ENCODE measurements at places on chromosomes 5 and 9.

GRCh38 chr5:134041570-134042411, 37.0 kb upstream of the VDAC1 start:
- DNase-seq = no peak

DNA sequence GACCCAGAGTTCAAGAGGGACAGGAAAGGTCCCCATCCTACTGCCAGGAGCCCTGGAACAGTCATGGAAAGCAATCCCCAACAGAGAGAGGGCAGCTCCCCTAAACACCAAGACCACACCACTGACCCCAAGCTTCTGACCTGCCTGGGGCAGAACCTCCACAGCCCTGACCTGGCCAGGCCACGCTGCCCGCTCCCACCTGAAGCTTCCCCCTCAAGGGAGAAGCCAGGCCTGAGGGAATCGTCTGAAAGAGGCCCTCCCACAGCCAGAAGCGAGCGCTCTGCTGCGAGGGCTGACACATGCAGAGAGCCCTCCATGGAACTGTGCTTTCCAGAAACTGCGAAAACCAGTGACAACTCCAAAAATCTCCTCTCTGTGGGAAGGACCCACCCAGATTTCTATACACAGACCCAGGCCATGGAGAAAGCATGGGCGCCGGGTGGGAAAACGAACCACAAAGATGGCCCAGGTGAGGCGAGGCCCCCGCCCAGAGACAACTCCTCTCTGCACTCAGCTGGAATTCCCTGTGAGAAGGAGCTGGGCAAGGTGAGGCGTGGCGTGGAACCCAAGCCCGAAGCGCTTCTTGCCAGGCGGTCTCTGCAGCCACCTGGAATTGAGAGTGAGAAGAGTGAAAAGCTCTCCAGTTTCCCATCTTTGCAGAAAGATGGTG, 31.6 kb downstream of the CD180 start:
- DNase-seq = no peak

- no peak for DNase-seq
Measured at GRCh38 chr5:108420755-108421154, 38.9 kb upstream of the FBXL17 start.

- no peak for DNase-seq
Measured at GRCh38 chr5:111853748-111854147, 96.8 kb upstream of the NREP start.

DNA sequence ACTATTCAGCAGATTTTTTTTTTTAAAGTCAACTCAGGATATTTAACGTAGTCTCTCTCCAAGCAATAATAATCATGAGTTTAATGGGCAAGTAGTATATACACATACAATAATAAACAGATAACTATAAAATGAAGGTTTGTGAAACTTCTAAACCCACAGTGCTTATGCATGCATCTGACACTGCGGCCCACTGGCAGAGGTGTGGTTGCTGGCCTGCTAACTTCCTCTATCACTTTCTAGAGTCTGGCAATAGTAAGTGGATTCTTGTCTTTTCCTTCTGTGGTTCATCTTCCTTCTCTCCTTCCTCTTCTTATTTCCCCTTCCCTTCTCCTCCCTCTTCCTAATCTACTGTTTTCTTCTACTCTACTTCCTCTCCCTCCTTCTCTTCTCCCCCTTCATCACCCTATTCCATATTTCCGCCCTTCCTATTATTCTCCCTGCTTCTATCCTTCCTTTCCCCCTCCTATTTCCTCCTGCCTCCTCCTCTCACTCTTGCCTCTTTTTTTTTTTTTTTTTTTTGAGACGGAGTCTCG, 18.6 kb upstream of the AGXT2 start:
- no peak for DNase-seq

DNA sequence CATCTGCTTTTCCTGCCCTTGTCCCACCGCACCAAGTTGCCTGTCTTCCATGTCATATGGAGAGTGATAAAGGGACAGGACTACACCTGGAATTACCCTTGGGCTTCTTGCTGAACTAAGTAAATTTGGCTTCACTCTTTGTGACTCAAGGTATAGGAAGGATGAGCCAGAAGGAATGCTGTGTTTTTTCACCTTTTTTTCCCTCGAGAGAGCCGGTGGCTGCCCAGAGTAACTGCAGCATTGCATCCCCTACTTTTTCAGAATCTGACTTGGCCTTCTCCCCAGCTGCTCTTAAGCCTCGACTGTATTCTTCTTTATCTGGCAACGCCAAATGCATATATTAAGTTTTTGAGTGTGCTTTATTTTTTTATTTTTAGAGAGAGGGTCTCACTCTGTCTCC, 38.4 kb downstream of the RCL1 start:
- no peak for DNase-seq

DNA sequence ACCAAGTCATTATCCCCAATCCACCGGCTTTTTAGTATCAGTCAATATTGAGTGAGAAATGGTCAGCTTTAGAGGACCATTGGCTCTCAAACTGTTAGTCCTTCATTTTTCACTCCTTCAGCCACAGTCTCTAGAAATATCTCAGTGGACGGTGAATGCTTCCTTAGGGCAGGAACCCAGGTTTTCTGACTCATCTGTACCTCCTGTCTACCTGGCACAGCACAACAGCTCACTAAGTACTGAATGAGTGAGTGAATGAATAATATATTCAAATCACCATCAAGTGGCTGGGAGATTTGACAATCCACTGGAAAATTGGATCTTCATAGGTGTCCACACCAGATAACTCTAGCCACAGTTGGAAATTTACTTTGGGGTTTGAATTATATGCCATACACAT, 609.5 kb upstream of the CLINT1 start:
- DNase-seq = no peak

GRCh38 chr5:169649486-169649885, 12.4 kb downstream of the DOCK2 start:
- DNase-seq = no peak

DNA sequence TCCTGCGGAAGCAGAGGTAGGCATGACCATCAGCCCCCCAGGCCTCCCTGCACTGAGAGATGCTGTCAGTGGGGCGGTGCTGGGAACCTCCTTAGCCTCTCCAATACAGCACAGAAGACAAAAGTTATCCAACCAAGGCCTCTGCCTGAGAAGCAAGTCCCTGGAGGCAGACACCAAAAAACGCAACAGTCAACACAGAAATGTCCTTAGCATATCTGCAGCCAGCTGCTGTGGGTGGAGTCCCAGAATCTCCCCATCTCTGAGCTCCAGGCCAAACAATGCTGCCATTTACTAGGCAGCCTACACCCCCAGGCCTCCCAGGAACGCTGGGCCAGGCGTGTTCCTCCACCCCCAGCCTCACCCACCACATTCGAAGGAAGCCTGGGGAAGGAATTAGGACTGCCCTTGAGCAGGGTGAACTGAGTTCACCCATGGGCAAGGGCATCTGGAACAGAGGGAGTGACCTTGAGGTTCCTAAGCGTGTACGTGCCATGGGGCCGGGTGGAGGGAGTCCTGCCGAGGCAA, 43.7 kb downstream of the STK10 start:
- no peak for DNase-seq

DNA sequence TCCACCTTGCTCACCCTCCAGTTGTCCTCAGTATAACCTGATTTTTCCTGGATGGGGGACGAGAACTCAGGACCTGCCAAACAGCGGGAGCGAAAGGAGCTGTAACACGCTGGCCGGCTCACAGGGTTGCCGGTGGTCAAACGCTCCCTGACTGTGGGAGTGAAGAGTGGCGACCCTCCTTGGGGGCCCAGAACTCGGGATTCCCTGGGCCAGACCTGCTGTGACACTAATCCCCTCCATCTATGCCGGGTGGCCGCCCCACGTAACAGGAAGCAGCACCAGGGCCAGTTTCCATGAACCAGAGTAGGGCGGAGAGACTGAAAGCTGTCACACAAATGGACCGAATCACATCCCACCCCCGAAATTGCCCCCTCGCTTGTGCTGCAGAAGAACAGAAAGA, 1809.2 kb upstream of the ACO1 start:
- no peak for DNase-seq

GRCh38 chr9:133171161-133171961, 7.6 kb upstream of the GBGT1 start:
- no peak for DNase-seq
